ENCODE measurements at places on chromosomes 5 and 9.

- DNase-seq = peak; percentile 37
Measured at GRCh38 chr5:77893225-77893860, 117.2 kb upstream of the TBCA start.

- DNase-seq = no peak
Measured at GRCh38 chr5:174083056-174083827, 37.7 kb downstream of the NSG2 start.

DNA sequence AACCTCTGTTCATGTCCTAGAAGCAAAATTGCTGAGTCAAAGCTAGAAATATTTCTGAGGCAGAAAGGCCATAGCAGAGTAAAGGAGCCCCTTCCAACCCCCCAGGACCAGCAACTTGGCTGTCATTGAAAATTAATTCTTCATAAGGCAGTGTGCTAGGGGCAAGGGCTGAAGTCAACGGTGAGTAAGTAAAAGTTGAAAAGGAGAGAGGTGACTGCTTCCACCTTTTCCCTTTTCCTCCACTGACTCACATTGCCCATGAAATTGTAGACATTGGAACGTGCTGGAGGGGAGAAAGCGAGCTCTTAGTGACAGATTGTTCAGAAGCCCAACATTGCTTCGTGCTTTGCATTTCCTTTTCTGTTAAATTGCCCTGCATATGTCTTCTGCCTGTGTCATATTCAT lies 19.1 kb downstream of the GLRA1 start:
- DNase-seq = no peak

DNA sequence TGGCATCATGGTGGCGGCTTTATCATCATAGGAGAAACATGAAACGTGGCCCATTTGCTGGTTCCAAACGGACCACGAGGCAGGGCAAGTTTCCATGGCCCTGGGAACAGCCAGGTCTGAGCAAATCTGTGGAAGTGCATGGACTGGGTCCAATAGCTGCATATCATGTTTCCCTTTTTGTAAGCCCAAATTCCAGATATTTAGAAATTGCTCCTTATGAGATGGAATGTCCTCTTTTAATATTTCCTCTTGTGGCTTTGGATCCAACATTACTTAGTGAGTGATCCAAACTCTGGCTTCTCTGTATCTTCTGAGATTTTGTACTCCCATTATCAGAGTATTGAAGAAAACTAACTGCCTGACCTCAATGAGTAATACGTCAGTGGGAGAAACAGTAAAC lies 79.8 kb upstream of the FBXL7 start:
- no peak for DNase-seq

GRCh38 chr5:80592105-80592504 lies 22.0 kb upstream of the ANKRD34B start:
- no peak for DNase-seq

GRCh38 chr9:2466703-2467102 lies 154.9 kb upstream of the VLDLR start:
- no peak for DNase-seq

DNA sequence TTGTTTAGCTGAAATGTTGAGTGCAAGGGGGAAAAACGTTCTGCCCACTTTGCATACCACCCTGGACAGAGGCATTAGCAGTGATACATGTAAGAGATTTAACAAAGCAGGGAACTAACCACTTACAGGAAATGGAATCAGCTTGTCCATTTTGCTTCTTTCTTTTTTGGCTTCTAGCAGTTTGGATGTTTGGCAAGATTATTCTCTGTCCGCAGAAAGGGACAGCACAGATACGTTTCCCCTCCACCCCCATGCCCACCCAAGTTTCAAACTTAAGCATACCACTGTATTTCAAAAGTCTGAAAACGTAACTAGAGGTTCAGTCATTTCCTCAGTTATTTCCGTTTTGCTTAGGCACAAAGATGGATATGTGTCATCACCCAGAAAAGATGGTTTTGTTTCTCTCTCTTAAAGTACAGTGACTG lies 118.4 kb downstream of the GDNF start:
- peak; percentile 53 for DNase-seq

DNA sequence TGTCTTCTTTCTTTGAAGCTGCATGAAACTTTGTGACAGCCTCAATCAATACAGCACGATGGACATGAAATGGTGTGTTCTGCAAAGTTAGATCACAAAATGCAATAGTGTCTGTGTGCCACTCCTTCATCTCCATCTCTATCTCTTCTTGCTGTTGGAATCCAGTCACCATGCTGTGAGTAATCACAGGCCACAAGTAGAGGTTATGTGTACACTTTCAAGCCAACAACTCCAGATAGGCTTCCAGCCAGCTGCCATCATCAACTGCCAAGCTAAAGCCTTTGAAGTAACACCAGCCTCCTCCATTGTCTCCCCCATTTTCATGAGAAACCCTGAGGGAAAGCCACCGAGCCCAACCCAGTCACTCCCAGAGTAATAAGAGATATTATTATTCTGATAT lies 360.6 kb downstream of the PTPRD start:
- DNase-seq = no peak

DNA sequence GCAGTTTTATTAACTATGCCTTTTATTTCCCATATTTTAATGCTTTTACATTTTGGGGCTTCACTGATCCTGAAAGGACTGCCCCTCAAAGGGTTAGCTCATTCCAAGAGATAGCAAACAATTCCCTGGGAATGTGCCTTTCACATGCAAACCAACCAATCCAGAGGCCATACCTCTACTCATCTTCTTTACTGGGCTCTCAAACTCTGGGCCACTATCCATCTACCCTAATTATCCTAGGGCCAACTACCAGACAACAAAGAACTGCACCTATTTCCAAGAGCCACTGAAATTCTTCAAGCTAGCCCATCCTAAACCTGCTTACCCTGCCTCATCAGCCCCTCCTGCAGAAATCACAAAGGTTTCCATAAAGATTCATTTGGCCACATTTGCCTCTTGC lies 364.7 kb downstream of the CDH12 start:
- no peak for DNase-seq

DNA sequence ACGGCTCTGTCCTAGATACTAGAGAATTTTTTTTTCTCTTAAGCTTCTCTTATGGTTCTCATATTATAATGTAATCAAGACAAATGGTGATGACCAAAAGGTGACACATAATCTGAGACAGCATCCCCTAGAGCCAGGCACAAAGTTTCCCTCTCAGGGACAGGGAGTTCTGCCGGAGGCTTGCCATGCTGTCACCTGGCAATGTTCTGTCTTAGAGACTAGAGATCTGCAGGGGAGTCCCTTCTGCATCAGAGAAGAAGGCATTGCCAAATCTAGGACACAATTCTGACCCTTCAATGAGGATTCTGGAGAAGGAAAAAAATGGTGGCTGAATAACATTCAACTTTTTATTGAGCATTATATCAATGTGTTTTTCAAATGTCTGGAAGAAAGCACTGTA lies 261.2 kb upstream of the TRPC7 start:
- no peak for DNase-seq

DNA sequence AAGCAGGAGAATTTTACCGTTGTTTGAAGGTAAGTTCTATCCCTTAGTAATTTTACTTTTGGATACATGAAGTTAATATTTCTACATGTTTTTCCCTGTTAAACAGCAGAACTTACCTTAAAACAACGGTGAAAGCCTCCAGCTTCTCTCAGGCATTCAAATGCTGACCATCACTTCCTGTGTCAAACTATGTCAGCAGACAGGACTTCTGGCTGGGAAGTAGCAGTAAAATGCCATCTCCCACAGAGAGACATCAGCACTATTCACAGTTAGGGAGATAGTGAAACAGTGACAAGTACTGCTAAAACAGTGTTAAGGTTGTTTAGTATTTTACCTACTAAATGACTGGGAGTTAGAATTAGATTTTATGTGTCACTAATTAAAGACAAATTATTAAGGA lies 34.2 kb upstream of the GOLGA1 start:
- DNase-seq = no peak

GRCh38 chr5:181186022-181186421 lies 19.0 kb downstream of the TRIM7 start:
- no peak for DNase-seq

DNA sequence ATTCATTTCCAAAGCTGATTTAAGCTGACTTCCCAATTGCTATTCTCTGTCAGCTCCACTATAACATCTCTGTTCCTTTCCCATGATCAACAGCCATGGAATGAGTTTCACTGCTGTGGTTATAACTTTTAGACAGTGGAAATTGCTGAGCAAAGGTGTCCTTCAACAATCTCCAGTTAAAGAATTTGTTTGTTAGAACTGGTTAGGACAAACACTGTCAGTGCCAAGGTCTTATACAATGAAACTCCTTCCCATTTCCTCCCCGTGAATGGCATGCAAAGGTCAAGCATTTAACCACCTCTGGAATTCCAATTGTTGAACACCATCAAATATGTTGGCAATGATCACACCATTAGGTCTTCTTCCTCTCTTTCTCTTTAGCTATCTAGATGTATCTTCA lies 45.7 kb upstream of the GHR start:
- DNase-seq = no peak

GRCh38 chr5:180847026-180847425 lies 14.1 kb downstream of the ZFP62 start:
- no peak for DNase-seq

- DNase-seq = peak; percentile 83
Measured at GRCh38 chr5:548256-548655, 24.0 kb upstream of the SLC9A3 start.

DNA sequence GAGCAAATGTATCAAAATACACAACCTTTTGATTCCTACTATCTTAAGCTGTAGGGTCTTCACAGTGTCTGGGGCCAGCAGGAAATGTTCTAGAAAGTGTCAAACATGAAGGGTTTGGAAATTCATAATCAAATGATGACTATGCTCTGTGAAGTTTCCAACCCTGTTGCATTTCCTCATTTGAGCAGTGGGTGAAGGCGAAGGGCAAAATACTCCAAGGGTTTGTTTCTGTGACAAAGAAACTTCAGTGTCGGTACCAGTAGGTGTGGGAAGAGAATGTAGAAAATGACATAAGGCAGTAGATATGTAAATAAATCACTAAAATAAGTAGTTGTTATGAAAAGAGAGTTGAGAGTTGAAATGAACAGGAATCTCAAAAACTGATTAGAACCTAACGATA lies 576 bp downstream of the ALDOB start:
- DNase-seq = no peak

DNA sequence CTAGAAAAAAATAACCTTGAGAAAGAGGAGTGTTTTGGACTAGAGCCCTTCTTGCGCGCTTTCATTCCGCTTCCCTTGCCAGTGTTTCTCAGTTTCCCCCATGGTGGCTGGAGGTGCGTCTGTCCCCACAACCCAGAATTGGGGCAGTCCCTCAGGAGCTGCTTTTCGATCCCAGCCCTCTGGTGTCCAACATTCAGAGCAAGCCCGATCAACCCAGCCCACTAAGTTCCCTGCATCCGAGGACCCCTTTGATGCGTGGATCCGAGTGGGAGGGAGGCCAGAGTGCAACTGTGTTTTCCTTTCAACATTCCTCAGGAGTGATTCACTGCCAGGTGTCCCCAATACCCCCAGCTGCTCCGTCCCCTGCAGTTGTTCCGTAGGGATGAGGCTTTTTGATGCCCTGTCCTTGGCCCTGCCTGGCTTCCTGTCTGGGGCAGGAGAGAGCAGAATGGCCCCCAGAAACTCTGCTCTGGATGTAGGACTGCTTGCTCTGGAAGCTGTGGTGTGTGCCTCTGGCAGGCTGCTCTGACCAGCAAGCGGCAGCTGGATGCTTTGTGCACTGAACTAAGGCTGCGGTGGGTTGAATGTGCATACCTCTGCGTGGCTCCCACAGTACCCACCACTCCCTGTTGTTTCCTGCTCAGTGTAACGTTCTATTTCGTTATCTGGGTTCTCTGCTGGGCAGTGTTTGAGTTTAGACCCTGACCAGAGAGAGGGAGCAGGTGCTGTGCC lies 117.5 kb downstream of the BOD1 start:
- DNase-seq = no peak

GRCh38 chr5:6201631-6202030 lies 176.7 kb downstream of the MED10 start:
- no peak for DNase-seq

DNA sequence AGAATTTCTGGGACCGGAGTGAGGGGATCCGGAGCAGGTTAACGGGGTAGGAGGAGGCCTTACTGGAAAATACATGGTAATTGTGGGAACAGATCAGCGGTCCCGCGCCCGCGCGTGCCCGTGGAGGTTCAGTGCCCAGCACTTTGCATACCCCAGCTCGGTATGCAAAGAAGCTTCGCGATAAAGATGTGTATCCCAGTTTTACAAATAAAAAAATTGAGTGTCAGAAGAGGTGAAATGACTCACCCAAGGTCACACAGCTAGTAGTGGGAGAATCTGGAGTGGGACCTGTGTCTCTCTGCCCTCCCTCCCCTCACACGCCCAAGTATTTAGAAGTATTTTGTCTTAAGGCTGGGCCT lies 967 bp downstream of the NEURL1B start:
- DNase-seq = no peak

GRCh38 chr5:56140073-56140472 lies 93.1 kb downstream of the ANKRD55 start:
- DNase-seq = no peak

DNA sequence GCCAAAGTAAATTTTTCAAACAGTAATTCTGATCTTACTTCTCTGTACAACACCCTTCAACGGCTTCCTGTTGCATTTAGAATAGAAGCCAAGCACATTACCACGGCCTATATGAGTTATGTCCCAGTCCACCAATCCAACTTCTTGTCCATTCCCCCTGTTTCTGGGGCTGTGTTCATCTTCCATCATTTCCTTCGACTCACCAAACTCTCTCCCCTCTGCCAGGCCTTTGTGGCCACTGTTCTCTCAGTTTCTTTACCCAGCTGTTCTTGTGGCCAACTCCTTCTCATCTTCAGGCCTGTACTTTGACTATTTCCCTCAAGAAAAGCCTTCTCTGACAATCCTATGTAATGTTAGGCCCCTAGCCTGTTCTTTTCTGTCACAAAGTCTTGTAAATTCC lies 259.4 kb upstream of the EFNA5 start:
- DNase-seq = no peak

DNA sequence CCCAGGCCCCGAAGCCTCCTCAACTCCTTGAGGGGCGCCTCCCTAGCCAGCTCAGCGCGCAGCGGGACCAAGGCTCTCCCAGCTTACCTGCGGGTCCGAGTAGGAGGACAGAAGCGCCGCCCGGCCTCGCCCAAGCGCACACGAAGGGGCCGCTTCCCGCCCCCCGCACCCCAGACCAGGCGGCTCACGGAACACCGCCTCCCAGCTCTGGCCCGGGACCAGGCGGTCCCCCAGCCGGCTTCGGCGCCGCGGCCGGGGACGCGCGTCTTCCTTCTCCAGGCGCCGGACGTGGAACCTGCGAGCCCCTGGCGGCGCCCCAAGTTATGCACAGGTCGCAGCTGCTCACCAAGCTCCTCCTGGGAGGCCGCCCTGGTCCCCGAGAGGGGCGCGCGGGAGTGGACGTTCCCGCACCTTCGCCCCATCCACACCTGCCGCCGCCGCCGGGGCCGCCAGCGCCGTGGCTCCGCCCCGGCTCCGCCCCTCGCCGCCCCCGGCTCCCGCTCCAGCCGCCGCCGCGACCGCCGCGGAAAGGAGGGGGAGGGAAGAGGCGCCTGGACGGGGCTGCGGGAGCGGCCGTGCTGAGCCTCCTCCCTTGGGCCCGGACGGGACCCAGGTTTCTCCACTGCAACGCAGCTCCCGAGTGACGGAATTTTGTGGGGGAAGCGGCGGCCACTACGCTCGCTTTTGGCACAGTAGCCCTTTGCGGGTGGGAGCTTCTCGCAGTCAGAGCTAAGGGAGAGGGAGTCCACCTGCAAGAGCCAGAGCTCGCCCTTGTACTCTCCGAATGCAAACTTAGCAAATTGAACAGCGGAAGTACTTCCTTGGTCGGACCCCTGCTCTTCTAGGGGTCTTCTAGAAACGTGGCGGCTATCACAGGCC lies 77.5 kb upstream of the IFNE start:
- no peak for DNase-seq

- no peak for DNase-seq
Measured at GRCh38 chr9:86141843-86142242, 42.5 kb upstream of the GOLM1 start.

Measured in CD14-positive monocyte (primary cell).